ENCODE measurements at places on chromosomes 13 and 19.

DNA sequence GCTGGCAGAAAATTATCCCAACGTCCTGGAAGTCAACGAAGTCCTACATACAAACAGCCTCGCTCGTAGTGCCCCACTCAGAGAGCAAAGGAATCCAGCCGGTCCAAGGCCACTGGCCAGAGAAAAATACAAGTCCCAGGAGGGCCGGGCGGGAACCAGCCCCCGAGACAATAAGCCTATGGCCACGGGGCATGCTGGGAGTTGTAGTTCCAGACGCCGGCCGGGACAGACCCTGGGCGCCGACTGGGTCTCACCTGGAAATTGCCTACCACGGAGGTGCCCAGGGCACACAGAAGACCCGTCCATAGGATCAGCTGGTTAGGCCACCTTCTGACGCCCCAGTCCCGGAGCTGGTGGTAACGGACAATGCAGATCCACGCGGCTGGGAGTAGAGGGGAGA lies 5.4 kb downstream of the TMEM150B start:
- DNase-seq, result peak; percentile 65

DNA sequence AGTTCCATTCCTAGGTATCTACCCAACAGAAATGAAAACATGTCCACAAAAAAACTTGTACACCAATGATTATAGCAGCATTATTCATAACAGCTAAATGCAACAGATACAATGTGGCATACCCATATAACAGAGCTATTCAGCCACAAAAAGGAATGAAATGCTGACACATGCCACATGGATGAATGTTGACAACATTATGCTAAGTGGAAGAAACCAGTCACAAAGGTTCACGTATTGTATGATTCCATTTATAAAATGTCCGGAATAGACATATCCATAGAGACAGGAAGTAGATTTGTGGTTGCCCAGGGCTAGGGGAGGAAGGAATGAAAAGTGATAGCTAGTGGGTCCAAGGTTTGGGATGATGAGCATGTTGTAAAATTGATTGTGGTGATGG lies 10.8 kb downstream of the CRYL1 start:
- DNase-seq, result no peak

- no peak for DNase-seq
Measured at GRCh38 chr13:50098693-50099092, 83.4 kb downstream of the KCNRG start.

- no peak for DNase-seq
Measured at GRCh38 chr13:36412736-36413135, 19.6 kb upstream of the CCNA1 start.

GRCh38 chr19:46887240-46887782 lies 26.5 kb downstream of the ARHGAP35 start:
- DNase-seq, result no peak

- no peak for DNase-seq
Measured at GRCh38 chr19:50555450-50556281, 12.6 kb downstream of the LRRC4B start.

- no peak for DNase-seq
Measured at GRCh38 chr13:80448725-80449124, 107.8 kb upstream of the SPRY2 start.

- peak; percentile 91 for DNase-seq
Measured at GRCh38 chr13:43878892-43879754, at the start of gene CCDC122. Gene CCDC122 (minus strand): TSS chr13:43879740. CDS start chr13:43869376, 10,364 bp downstream.

- DNase-seq, result peak; percentile 78
Measured at GRCh38 chr19:2503521-2504109, 27.7 kb downstream of the GADD45B start.

GRCh38 chr19:1812426-1813191 lies 533 bp upstream of the ATP8B3 start:
- DNase-seq, result peak; percentile 93

DNA sequence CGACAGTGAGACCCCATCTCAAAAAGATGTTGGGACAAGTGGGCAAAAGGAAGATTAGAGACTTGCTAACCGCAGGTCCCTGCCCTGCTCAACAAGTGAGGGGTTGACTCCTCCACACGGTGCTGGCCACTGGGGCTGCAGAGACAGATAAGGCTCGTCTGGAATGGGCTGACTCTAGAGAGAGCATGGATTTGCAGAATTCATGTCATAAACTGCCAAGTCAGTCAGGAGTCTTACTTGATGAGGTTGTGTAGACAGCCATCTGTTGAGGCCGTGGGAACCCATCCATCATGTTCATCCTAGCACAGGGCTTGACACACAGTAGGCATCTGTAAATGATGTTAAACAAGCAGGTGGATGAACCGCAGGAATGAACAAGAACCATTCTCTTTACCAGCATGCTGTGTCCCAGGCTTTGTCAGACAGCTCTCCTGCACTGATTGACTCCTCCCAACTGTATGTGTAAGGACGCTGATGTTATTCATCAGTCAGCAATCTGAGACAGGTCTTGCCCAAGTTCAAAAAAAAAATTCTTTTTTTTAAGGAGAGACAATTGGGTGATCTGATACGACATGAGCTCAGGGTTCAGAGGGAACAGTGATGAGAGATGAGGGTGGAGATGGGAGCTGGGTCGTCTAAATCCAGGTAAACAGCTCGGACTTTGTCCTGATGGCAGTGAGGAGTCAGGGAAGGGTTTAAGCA lies 8.8 kb downstream of the PAF1 start:
- no peak for DNase-seq

GRCh38 chr13:78197231-78197630 lies 278.6 kb upstream of the EDNRB start:
- DNase-seq, result no peak

DNA sequence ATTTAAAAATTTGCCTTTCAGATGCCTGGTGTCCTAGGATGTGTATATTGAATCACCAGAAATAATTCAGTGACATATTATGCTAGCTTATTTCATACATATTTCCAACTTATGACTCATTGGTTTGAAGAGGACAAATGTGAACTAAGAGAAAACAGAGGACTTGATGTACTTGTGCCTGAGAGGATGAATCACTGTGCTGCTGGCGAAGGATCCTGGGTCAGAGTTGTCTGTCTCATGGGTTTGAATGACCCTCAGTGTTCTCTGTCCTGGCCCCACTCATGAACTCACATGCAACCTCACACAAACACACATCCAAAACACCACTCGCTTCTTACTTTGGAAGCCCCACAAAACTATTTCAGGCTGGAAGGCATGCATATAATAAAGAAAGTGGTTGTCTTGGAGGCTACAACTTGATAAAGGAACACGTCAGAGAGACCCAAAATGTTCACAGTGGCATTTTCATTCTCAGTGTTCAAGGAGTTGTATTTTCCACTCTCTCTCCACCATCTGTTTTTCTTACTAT lies 129.0 kb upstream of the SPRY2 start:
- peak; percentile 91 for DNase-seq

DNA sequence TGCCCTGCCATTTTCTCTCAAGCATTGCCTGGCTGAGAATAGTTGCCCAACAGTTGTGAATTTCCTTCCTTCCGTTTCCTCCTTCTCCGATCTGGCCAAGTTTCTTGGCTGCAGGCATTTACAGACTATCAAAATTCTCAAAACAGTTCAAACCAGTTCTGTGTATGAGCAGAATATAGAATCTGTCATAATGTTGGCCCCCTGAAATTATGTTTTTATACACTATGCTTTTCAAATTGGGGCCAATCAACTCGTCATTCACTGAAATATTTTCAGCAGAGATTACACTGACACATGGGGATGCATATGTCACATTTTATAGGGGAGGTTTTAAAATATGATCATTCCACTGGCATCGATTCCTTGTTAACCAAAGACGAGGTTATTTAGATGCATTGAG lies 284.2 kb upstream of the TMTC4 start:
- DNase-seq, result no peak

- DNase-seq, result peak; percentile 31
Measured at GRCh38 chr13:91346850-91347201, 661 bp upstream of the MIR17HG start.

DNA sequence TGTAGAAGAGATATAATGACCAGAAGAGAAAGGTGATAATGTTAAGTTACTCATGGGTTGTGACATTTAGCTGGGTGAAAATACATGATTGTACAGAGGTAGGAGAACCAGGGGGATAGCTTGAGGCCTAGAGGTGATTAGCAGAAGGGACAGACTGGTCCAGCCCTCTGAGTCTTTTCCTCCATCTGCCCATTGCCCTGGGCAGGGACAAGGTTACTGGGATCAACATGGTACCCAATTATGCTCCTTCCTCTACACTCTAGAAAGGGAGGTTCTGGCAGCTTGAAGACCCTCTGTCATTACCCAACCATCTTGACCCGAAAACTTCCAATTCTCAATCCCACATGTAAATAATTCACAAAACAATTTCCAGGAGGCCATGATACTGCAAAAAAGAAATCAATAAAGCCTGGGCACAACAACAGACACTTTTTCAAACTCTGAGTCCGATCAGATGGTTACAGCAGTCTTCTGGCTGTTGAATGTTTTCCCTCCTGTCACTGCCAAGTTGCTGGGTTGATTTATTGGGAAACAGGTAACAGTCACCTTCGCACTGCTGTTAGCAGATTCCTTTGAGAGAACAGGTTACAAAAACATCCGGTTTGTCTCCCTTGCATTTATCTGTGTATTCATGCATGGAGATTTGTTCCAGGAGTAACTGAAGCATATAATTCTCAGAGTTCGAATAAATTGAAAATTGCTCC lies 239.1 kb upstream of the HTR2A start:
- no peak for DNase-seq

GRCh38 chr19:3121396-3121795 lies 14.4 kb upstream of the GNA15 start:
- no peak for DNase-seq

DNA sequence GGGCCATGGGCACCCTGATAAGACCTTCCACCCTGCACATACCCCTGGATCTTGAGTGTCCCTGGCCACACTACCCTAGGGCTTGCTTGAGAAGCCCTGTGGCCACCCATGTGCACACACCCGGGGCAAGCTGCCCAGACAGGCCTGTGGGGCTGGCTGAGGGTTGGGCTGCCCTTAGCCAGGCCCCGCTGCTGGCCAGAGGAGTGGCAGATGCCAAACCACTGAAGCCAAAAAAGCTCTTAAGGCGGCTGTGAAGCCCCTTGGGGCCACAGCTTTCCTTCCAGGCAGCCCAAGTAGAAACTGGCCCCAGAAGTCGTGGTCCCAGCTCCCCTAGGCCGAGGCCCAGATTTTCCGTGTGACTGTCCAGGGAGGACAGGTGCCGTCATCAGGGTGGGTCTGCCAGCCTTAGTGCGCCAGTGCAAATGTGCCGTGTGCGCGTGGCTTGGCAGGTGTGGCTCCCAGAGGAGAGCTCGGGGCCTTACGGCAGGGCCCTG lies 14.8 kb downstream of the CEBPG start:
- no peak for DNase-seq

GRCh38 chr13:109146912-109147647 lies 517.7 kb downstream of the MYO16 start:
- DNase-seq, result peak; percentile 39

GRCh38 chr19:50003810-50004419 lies 21.3 kb downstream of the VRK3 start:
- DNase-seq, result peak; percentile 94

DNA sequence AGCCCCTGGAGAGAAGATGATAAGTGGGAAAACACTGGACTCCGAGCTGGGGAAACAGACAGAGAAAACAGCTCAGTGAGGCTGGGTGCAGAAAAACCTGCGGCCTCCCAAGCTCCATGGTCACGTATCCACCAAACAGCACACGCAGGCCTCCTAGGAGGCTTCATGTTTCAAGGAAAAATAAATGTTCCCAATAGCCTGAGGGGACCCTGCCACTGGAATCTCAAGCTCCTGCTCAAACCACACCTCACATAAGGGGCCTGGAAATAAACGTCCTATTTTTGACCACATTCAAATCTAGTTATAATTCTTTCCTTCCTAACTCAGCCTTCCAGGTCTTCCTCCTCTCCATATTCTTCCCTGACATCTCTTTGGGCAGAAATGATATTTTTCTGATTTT lies 225.7 kb downstream of the ABCC4 start:
- peak; percentile 48 for DNase-seq

DNA sequence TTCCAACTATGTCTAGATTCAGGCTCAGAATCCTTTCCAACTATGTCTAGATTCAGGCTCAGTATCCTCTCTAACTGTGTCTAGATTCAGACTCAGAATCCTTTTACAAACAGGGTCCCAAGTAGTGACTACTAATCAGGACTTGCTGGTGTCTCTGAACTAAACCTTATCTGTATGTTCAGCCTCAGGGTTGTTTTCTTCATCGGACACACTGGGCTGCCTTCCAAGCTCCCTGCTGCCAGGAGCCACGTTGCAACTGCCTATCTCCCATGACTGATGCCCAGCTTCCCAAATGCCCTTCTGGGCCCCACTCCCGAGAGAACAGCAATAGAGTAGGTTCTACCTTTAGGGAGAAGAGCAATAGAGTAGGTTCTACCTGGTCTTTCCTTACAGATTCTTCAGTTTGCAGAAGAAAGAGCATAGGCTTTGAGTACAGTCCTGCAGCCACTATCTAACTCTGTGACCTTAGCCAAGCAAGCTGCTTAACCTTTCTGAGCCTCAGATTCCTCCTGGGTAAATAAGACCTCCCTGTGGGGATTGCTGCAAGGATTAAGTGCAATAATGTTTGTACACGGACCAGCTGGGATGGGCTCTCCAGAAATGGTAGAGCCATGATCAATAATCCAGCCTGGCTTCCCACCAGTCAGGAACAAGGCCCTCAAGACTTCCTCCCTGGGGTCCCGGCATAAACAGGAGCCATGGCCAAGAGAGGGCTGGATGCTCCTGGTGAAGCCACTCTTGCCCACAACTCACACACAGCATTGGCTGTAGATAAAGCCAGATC lies 61.5 kb downstream of the ZIC5 start:
- DNase-seq, result no peak

- no peak for DNase-seq
Measured at GRCh38 chr13:79258489-79258888, 147.6 kb downstream of the RBM26 start.

DNA sequence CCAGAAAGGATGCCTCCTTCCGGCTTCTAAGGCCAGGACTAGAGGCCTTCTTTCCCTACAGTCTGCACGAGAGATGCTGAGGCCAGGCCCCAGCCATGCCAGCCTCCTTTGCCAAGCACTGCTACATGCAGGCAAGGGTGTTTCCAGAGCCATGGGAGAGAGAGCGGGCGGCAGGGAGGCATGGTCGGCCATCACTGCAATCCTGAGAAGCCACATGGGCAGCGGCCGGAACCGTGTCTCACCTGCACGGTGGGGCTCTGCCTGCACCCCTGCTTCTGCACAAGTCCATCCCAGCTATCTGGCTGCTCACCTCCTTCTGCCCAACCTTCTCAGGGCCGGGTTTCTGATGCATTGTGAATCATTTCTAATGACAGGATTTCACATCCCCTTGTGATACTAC lies 35.1 kb downstream of the TSHZ3 start:
- DNase-seq, result no peak

- no peak for DNase-seq
Measured at GRCh38 chr19:4715529-4716221, 8.0 kb downstream of the DPP9 start.
